ENCODE measurements at places on chromosomes 4 and X.

- no peak for DNase-seq
Measured at GRCh38 chrX:38220024-38220414, 652 bp downstream of the SRPX start.

DNA sequence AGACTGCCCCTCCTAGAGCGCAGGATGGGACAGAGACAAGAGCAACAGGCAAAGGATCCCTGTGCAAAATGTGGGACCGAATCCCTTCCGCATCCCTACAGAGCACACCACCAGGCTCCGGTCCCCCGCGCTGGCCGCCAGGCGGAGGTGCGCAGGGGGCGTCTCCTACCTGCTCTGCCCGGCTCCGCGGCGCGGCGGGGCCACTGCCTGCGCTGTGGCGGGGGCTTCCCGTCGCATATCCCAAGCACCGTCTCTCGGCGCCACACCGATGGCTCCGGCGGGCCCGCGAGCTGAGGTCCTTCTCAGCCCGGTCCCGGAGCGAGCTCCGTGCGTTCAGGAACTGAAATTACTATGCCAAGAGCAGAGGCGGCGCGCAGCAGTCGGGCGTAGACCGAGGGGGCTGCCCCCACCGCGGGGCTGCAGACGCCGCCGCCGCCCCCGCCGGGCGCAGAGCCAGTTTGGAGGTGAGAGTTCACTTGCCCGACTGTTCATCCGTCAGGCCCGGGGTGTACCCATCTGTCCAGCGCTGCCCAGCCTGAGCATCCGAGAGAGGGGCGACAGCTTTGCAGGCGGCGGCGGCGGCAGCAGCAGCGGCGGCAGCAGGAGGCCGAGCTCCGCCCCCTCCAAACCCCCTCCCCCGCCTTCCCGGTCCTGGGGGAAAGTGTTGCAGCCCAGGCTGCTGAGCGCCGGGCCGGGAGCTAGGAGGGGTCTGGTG, at the start of gene GPRIN3:
GPRIN3 (minus strand) TSS at position 355 of the 715 bp plus-strand sequence. CDS start 57,690 bp downstream, outside the sequence.
- no peak for DNase-seq

DNA sequence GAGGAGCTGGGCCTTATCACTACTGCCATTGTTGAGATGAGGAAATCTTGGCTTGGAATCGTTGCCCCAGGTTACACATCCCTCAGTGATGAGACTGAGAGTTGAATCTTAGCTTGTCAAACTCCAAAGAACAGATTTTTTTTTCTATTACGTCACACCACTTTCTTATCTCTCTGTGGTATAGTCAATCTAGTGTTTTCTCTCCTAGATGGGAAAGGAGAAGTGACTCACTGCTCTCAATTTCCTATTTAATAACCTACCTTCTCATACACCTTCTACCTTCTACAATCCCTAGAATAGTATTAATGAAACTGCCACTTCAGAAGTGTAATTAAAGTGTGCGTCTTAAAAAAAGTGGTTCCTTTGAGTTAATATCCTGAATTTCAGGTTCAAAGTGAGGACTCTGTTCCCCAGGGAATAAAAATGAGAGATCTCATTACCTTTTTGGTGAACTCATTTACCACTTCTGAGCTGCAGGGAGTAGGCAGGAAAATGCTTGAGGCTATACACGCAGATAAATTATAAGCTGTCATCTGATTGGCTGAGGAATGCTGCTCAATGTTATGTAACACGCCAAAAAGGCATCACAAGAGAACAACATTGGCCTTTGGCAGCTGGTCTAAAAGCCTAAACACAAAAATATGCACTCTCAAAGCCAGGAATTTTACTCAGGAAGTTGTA, 59.3 kb downstream of the MAD2L1 start:
- DNase-seq: peak; percentile 74

DNA sequence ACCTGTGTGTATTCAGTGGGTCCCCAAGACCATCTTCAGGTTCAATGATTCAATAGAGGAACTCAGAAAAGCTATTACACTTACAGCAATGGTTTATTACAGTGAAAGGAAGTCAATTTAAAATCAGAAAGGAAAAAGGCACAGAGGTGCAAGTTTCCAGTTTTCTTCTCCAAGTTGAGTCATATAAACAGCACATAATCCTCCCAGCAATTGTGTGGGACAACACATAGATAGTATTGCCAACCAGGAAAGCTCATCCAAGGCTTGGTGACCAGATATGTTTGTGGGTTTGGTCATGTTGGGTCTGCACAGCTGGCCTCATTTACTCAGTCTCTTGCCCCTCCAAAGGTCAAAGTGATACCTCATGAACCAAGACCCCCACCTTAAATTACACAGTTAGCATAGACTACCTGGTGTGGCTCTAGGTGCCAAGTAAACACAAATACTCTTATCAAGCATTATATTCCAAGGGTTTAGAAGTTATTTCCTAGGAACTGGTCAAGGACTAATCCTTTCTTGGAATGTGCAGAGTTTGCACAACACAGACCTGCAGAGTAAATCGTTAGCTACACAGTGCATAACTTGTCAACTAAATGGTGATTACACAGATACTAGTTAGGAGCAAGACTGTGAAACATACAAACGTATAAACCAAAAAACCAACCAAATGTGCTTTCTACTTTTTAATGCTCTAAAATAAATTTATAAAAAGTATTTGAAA, 777.3 kb downstream of the PCDH18 start:
- no peak for DNase-seq

DNA sequence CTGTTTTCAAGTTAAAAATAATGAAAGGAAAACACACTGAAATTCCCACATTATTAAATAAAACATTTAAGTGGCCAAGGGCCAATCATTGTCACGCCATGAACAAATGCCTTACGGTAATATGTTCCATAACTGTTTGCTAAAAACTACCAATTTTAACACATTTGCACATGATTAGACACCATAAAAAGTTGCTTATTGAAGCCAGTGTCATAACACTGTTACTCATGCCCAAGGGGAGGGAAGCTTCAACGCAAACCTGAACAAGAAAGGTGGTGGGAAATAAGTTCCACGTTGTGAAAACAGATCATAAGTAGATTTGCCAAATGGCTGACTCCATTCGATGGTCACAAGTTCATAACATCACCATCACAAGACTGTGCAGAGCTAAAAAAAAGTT, 739.3 kb upstream of the FAM241A start:
- no peak for DNase-seq
